ENCODE measurements at places on chromosomes 3 and 15.

DNA sequence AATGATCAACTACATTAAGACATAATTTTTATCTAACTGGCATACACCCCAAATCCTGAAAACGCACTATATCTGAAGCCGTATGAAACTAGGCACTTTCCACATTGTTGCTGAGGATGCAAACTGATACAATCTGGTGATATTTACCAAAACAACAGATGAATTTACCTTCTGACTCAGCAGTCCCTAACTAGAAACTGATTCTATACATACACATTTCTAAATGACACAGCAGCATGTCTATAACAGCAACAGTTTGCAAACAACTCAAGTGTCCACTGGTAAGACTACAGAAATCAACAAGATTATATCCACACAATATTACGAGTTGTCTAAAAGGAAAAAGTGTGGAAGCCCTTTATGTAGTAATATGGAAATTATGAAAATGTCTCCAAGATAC, 22.9 kb downstream of the SECISBP2L start:
- no peaks in the 10 kb centered on the region for H3K4me1 ChIP-seq
- no peak overlapping the region for H3K27ac ChIP-seq
- H3K36me3 ChIP-seq: peaks cover 59% of the 10 kb centered on the region
- no peak overlapping the region for H3K4me3 ChIP-seq

DNA sequence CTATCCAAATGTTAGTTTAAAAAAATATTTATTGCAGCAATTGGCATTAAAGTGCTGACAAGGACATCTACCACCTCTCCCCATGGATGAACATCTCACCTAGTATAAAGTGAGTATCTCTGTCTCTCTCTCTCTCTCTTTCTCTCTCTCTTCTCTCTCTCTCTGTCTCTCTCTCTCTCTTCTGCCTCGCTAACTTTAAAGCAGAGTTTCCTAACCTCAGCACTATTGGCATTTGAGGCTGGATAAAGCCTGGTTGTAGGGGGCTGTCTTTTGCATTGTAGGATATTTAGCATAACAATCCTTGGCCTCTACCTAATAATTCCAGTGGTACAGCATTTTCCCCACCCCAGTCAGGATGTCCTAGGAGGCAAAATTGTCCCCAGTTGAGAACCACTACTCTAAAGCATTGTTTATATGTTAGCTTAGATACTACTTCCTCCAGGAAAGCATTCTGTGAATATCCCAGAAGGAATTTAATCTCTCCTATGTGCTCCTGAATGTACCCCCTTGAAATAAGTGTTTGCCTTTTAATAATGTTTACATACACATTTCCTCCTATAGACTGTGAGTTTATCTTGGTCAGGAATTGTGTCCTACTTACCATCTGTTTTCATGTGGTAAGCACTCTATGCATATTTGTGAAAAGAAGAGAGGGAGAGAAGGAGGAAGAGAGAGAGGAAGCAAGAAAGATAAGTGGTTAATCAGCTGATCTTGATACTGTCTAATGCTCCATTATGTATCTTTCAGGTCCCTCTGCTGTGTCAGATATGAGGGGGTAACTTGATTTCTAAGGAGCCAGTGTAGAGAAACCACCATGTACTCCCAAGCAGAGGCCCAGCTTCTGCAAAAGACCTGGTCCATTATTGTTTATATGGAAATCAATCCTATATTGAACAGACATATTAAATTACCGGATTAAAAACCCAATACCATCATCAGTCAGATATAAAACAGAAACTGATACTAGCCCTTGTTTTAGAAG, 346.6 kb downstream of the RBMS3 start:
- H3K27me3 ChIP-seq: no peaks in the 10 kb centered on the region
- no peak overlapping the region for H3K27ac ChIP-seq
- no peaks in the 10 kb centered on the region for H3K4me1 ChIP-seq
- no peaks in the 10 kb centered on the region for H3K36me3 ChIP-seq

- DNase-seq: no peak
- H3K27me3 ChIP-seq: no peaks in the 10 kb centered on the region
- H3K4me1 ChIP-seq: no peaks in the 10 kb centered on the region
- H3K27ac ChIP-seq: no peak overlapping the region
- H3K4me3 ChIP-seq: no peak overlapping the region
Observed at GRCh38 chr15:92413510-92413909, 19.8 kb downstream of the ST8SIA2 start.

- H3K27me3 ChIP-seq: no peaks in the 10 kb centered on the region
- no peak overlapping the region for H3K4me3 ChIP-seq
- no peaks in the 10 kb centered on the region for H3K4me1 ChIP-seq
Observed at GRCh38 chr15:87268675-87269074, 987.9 kb downstream of the NTRK3 start.

DNA sequence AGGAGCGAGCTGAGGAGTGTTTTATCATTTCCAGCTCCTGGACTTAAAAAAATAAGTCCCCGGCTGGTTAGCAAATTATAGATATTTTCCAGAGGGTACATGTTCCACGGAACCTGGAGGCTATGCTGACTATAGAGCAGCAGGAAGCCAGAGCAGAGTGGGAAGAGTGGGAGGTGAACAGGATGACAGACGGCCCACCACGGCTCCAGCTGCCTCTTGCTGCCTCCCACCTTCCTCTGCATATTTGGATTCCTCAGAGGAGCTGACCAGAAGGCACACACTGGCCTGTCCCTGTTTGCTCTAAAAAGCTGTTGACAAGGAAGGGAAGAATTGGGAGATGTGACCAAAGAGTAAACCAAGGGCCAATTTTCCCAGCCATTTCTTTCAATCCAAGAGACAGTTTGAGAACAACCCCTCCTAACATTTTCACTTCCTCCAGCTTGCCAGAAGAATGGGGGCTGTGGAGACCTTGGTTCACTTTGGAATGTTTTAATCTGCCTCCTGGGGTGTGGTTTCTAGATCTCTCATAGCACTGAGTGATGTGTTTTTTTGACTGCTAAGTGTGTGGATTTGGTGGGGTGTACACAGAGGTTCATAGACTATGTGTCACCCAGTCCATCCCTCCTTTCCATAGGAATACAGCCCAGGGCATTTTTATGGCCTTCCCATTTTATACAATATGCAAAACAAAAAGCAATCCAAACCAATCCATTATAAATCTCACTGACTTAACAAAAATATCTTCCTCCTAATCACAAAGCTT, 36.8 kb downstream of the HGD start:
- H3K4me1 ChIP-seq: no peaks in the 10 kb centered on the region
- H3K27me3 ChIP-seq: no peaks in the 10 kb centered on the region
- H3K36me3 ChIP-seq: peaks cover 8% of the 10 kb centered on the region
- no peak overlapping the region for H3K27ac ChIP-seq
- DNase-seq: no peak
- H3K4me3 ChIP-seq: no peak overlapping the region

DNA sequence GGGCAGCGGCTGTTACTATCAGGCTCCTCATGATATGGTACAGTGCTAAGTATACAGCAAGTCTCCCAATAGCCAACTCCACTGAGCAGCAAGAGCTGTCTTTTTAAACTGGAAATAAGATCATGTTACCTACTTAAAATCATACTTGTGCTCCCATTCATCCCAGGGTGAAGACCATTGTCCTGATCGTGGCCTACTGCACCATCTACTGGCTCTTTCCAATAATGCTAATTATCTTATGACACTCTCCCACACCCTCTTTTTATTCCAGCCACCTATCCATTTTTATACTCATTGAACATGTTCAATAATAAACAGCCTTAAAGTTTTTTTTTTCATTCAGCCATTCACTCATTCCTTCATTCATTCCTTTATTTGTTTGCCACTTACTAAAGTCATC, 117.7 kb downstream of the GBE1 start:
- no peak overlapping the region for H3K27ac ChIP-seq
- H3K4me3 ChIP-seq: no peak overlapping the region
- H3K27me3 ChIP-seq: no peaks in the 10 kb centered on the region
- DNase-seq: peak; percentile 46

- no peaks in the 10 kb centered on the region for H3K4me1 ChIP-seq
- no peak for DNase-seq
- no peak overlapping the region for H3K4me3 ChIP-seq
- no peaks in the 10 kb centered on the region for H3K27me3 ChIP-seq
- H3K36me3 ChIP-seq: no peaks in the 10 kb centered on the region
Observed at GRCh38 chr15:40137303-40138200, 23.3 kb upstream of the BUB1B start.

- H3K4me1 ChIP-seq: no peaks in the 10 kb centered on the region
- H3K27ac ChIP-seq: no peak overlapping the region
- H3K27me3 ChIP-seq: no peaks in the 10 kb centered on the region
Observed at GRCh38 chr3:162353414-162353813, 856.8 kb downstream of the OTOL1 start.

DNA sequence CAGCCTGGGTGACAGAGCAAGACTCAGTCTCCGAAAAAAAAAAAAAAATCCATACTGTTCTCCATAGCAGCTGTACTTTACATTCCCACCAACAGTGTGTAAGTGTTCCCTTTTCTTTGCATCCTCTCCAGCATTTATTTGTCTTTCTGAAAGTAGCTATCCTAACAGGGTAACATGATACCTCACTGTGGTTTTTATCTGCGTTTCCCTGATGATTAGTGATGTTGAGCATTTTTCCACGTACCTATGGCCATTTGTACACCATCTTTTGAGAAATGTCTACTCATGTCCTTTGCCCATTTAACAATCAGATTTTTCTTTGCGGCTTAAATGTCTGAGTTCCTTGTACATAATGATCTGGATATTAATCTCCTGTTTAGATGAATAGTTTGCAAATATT, 119.3 kb downstream of the RFX7 start:
- no peak overlapping the region for H3K4me3 ChIP-seq
- H3K27me3 ChIP-seq: no peaks in the 10 kb centered on the region
- H3K4me1 ChIP-seq: no peaks in the 10 kb centered on the region
- H3K36me3 ChIP-seq: peaks cover 18% of the 10 kb centered on the region

DNA sequence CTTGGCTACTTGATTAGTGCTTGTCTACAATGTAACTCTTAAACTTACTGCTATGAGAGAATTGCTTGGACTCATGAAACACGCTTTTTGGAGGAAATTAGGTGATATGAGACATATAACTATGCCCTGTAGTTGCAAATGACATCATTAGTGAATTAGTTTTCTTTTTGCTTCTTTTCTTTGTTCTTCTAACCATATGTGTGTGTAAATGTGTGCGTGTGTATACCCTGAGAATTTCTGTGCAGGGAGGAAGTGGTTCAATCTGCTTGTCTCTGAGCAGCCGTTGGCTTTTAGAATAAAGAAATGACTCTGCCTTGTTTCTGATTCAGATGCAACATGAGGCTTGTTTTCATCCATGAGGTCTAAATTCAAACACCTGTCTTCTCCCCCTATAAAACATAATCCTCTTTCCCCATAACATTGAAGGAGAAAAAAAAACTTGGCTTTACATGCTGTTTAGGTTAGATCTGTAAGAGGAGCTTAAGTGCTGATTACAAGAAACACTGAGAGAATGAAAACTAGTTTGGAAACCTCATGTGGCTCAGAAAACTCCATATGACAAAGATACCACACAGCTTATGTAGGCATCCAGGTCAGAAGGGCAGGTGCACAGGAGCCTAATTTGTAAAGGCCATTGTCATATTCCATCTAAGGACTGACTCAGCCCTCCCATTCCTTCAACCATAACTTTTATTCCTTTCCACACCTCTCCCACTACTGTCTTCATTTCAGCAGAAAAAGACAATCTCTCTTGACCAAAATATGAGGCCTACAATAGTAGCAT, 30.5 kb upstream of the BLM start:
- no peaks in the 10 kb centered on the region for H3K36me3 ChIP-seq
- no peaks in the 10 kb centered on the region for H3K4me1 ChIP-seq
- H3K4me3 ChIP-seq: no peak overlapping the region
- H3K27ac ChIP-seq: no peak overlapping the region
- DNase-seq: no peak
- H3K27me3 ChIP-seq: no peaks in the 10 kb centered on the region

- no peak overlapping the region for H3K4me3 ChIP-seq
- H3K27ac ChIP-seq: no peak overlapping the region
- no peaks in the 10 kb centered on the region for H3K27me3 ChIP-seq
- no peak for DNase-seq
- H3K36me3 ChIP-seq: no peaks in the 10 kb centered on the region
- H3K4me1 ChIP-seq: no peaks in the 10 kb centered on the region
Observed at GRCh38 chr3:110070161-110070916, 733.0 kb upstream of the DPPA4 start.

DNA sequence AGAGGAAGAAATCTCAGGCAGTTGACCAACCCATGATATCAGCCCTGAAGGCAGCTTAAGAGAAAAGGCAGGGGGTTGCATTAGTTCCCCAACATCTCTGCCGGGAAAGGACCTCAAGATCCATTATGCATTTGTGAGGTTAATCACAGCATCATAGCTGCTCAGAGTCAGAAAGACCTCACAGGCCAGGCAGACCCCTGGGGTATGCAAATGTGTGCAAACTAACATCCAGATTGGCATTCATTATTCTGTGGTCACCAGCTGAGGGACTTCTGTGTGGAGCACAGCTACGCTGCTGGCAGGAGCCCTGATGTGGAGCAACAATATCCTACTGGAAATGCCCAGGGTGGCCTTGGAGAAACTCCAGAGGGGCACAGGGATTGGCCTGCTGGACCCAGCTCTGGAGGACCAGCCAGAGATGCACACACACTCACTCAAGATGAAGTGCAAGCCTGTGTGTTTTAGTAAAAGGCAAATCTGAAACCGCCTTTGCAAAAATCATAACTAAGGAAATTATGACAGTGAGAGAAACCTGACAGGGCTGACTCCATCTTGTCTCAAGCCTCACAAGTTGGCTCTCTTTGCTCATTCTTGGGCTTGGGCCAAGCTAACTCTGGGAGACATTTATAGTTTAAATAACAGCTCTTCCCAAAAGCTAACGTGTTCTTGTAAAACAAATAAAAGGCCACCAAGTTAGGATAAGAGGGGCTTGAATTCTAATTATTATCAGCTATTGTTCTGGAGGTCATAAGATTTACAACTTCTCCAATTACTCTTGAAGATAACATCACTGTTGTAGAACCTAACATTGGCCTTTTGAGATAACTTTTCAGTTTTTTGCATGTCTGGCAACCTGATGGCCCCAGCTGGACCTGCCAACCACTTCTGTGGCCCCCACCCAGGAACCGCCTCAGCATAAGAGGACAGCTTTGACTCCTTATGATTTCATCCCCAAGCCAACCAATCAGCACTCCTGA, 257.1 kb downstream of the UACA start:
- H3K27ac ChIP-seq: no peak overlapping the region
- no peak for DNase-seq
- H3K4me1 ChIP-seq: peaks cover 35% of the 10 kb centered on the region
- no peak overlapping the region for H3K4me3 ChIP-seq
- H3K27me3 ChIP-seq: no peaks in the 10 kb centered on the region
- no peaks in the 10 kb centered on the region for H3K36me3 ChIP-seq

DNA sequence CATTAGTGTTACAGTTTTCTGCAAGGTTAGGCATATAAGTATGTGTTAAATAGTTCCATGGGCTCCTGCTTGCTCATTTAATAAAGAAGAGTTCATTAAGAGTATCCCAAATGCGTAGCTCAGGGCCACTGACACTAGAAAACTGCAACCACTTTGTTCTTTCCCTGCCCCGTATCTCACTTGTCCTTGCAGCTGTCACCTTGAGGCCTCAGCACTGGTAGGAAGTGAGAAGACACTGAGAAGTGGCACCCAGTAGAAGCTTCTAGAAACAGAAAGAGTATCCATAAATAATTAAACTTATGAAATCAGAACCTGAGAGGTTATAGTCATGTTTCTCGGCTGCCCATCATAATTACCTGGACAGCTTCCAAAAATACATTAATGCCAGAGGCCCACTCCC, 266.0 kb downstream of the KCNMB2 start:
- H3K27ac ChIP-seq: no peak overlapping the region
- H3K27me3 ChIP-seq: no peaks in the 10 kb centered on the region
- H3K4me1 ChIP-seq: no peaks in the 10 kb centered on the region
- DNase-seq: no peak
- H3K4me3 ChIP-seq: no peak overlapping the region
- H3K36me3 ChIP-seq: no peaks in the 10 kb centered on the region
